AG04450 (cell line): ENCODE measurements at places on chromosomes 16 and 17. TPM values are rescaled to one million over a fixed set of nuclear protein-coding genes. Genes with fewer than 3 reads are reported as not detected.

CX3CL1 gene
- 0.48 TPM in 2 replicates for polyA plus RNA-seq

CDH16 gene
- polyA plus RNA-seq: not detected in 2 replicates

TBX21 gene
- not detected in 2 replicates for polyA plus RNA-seq

DHRS13 gene
- 2.9 and 3.1 TPM in 2 replicates for polyA plus RNA-seq

TBC1D3L gene
- 3.6 and 4.8 TPM in 2 replicates for polyA plus RNA-seq

TMC7 gene
- polyA plus RNA-seq: 0.37 and 0.42 TPM in 2 replicates

SLC13A2 gene
- not detected in 2 replicates for polyA plus RNA-seq

IRX3 gene
- not detected in 2 replicates for polyA plus RNA-seq

CCL18 gene
- not detected in 2 replicates for polyA plus RNA-seq

LITAFD gene
- polyA plus RNA-seq: not detected in 2 replicates

- no peak for DNase-seq
Measured at GRCh38 chr17:42835732-42836131, 2.5 kb downstream of the PSME3 start.

DNA sequence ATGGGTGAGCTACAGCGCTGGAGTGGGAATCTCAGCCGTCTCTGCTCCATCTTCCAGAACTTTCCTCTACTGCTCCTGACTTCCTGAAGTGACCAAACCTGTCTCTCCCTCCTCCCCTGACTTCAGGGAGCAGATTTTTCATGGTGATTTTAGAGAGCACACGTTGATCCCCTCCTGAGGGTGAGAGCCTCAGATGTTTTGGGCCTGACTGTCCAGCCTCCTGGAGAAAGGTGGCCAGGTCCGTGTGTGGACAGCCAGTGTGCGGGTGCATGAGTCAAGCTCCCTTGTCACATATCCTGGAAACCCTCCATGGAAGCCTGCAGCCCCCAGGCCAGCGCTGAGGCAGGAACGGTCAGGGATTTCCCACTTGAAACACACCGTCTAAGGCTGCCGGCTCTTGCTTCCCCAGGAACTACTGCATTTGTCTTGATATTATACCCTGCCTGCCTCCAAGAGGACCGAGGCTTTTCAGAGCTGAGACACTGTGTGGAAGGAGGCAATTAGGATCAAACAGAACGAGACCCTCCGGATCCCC lies 143.1 kb downstream of the CMIP start:
- DNase-seq: no peak

DNA sequence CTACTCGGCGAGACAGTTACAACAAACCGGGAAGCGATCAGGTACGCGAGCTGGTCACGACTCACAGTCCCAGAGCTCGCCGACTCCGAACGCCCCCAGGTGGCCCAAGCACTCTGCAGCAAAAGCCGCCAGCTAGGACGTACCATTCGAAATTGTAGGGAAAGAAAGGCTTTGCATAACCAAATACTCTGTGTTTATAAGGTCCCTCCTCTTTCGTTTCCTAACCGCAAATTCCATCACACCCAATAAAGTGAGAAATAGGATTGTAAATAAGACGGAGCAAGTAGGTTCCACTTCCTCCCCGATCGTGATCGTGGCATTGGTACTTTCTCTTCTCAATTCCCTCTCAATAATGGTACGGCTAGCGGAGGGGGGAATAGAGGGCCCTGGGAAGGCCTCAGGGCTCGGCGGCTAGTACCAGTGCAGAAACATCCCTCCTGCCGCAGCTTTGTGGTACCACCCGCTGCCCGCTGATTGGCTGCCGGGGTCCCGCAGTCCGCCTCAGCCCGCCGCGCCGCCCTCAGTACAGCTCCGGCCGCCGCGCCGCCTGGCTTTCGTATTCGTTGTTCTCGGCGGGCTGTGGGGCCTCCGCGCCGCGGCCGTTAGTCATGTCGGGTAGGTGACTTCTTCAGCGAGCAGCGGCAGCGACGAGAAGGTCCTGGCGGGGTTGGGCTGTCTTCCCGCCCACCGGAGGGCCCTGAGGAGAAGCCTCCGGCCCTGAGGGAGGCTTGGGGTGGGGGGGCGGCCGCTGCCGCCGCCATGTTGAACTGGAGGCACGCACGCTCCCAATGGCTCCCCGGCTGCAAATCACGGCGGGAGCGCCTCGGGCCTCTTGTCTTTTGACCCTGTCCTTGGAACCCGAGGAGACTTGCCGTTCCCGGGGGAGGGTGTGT lies at the start of gene TAF15:
TAF15 (plus strand) TSS at position 523 of the 893 bp plus-strand sequence; CDS start at position 609, 86 bp downstream.
- peak; percentile 96 for DNase-seq

- DNase-seq: peak; percentile 94
Measured at GRCh38 chr17:42518046-42518754, 17.8 kb upstream of the NAGLU start.

DNA sequence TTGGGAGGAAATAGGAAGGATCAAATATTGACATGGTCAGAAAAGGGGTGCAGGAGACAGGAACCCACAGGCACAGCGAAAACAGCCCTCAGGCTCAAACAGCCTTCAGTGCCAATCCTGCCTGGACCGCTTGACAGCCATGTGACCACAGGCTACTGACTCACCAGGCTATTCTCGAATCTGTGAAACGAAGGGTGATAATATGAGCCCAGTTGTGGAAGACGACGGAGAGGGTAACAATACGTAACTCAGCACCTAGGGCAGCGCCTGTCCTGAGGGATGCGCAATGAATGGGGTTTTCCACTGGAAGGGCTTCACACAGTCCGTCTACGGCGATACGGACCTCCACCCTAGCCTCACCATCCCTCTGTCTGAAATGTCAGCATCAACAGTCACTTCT lies 117.3 kb upstream of the RCVRN start:
- no peak for DNase-seq

DNA sequence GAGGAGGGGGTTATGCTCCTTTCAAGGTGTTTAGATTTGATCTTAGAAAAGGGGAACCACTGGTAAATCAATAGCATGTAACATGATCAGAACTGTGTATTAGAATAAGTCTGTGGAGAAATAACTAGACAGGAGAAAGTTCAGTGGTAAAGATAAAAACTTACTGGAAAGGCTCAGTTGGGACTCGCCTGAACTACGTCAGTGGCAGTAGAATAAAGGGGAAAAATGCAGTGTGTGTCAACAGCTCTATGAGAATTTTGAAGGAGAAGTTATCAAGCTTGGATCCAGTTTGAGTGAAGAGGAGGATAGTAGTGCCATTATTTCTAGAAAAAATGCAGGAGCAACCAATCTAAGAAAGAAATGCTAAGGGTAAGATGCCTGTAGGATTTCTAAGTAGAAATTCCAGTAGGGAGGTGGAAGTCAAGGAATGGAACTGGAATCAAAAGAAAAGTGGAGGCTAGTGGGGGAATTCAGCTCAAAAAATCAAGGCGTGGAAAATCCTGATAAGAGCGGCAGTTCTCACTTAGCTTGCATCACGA lies 48.2 kb downstream of the USP31 start:
- DNase-seq: no peak

GRCh38 chr16:66740010-66740409 lies 11.4 kb downstream of the DYNC1LI2 start:
- no peak for DNase-seq

GRCh38 chr17:7222972-7223292 lies 3.2 kb downstream of the ACADVL start:
- DNase-seq: no peak

DNA sequence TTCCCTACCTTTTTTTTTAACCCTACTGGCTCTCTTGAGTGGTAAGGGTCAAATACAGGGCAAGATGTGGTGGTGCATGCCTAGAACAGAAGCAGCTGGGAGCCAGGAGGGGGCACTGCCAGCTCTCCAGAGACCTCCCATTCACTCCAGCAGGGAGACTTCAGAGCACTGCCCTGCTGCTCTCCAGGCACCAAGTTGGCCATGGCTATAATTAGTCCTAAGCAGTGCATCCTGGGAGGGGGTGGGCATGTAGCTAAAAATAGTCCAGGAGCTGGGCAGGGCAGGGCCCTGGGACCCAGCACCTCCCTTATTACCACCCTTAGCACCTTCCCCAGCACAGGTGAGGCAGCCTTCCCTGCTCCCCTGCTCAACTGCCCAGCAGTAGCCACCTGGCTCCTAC lies 3.5 kb downstream of the CORO6 start:
- no peak for DNase-seq

- no peak for DNase-seq
Measured at GRCh38 chr17:48378238-48378637, 51.8 kb downstream of the SKAP1 start.

- DNase-seq: no peak
Measured at GRCh38 chr17:28959471-28959871, 8.2 kb upstream of the PHF12 start.

DNA sequence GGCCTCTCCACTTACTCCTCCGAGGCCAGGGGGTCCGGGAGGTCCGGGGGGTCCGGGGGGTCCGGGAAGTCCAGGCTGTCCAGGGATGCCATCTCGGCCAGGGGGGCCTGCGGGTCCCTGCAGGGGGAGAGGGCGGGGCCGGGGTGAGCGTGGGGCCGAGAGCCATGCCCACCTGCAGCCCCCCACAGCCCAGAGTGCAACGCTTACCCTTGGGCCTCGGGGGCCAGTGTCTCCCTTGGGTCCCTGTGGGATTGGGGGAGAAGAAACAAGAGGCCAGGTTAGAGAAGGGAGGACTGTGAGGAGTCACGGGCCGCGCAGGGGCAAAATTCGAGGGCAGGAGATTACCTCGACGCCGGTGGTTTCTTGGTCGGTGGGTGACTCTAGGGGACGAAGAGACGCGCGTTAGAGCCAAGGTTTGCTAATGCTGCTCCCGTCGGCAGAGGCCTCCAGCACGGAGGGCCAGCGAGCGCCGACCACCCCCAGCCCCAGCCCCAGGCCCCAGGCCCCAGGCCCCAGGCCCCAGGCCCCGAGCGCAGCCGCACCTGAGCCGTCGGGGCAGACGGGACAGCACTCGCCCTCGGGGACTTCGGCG lies 2.1 kb downstream of the COL1A1 start:
- no peak for DNase-seq

- no peak for DNase-seq
Measured at GRCh38 chr17:74998783-74999182, 11.4 kb downstream of the CDR2L start.

DNA sequence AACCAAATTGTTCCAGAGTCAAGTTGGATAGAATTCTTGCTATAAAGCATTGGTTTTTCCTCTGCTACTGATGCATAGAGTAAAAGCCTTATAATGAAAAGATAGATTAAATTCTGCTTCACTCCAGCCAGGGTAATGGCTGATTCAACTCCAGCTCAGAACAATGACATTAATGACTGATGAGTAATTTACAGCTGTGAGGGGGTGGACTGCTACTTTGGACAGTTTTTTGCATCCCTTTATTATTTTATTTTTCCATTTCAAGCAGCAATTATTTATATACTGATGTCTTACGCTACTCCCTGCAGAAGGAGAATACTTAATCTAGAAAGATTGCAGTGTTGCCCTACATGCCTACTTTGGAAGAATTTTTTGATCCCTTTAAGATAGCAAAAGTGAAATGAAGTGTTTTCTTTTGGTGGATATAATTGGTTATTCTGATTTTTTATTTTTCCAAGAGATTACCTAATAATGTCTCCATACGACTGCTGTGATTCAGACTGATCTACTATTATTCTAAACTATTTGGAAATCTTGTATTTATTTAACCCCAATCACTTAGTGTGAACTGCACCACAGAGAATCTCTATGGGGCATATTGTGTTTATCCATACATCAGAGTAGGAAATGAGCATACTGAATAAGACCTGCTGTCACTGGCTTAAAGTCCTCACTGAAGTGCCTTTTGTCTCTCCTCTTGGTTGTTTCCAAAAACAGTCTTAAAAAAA lies 149.5 kb downstream of the TRIM37 start:
- DNase-seq: no peak

DNA sequence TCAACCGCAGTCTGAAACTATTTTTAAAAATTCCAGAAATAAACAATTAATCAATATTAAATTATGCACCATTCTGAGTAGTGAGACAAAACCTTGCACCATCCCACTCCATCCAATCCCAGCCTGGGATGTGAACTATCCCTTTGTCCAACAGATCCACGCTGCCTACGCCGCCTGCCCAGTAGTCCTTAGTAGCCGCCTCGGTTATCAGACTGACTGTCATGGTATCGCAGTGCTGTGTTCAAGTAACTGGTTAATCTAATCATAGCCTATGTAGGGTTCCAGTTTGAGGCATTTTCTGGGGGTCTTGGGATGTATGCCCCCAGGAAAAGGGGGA lies 437.7 kb downstream of the HS3ST3B1 start:
- no peak for DNase-seq

- DNase-seq: no peak
Measured at GRCh38 chr16:20122011-20122410, 48.3 kb upstream of the GPR139 start.

GRCh38 chr16:88669980-88670379 lies 7.1 kb upstream of the MVD start:
- no peak for DNase-seq

- no peak for DNase-seq
Measured at GRCh38 chr17:49197346-49197998, 12.9 kb downstream of the GNGT2 start.

GRCh38 chr17:42691021-42691545 lies 8.8 kb downstream of the CNTNAP1 start:
- DNase-seq: no peak
